Vagina (tissue), 2 donors: ENCODE measurements at places on chromosomes 12 and 14. TPM values are rescaled to one million over a fixed set of nuclear protein-coding genes. Genes with fewer than 3 reads are reported as not detected.

DNA sequence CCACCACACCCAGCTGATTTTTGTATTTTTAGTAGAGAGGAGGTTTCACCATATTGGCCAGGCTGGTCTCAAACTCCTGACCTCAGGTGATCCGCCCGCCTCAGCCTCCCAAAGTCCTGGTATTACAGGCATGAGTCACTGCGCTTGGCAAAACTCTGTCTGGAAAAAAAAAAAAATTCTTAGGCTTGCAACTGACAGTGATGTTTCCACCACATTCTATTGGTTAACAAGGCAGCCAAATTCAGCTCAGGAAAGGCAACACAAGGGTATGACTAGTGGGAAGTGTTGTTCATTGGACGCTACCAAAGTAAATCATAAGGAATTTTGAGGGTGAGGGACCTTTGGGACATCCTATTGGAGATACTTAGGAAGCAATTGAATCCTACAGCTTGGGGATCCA lies 2.9 kb upstream of the SBNO1 start:
- peaks cover 23% of the 10 kb centered on the region for H3K4me1 ChIP-seq
- no peak overlapping the region for H3K27ac ChIP-seq
- H3K4me3 ChIP-seq = no peak overlapping the region
- no peak for DNase-seq
- no peaks in the 10 kb centered on the region for H3K27me3 ChIP-seq
- no peaks in the 10 kb centered on the region for H3K36me3 ChIP-seq

- no peaks in the 10 kb centered on the region for H3K36me3 ChIP-seq
- no peak for DNase-seq
- no peak overlapping the region for H3K27ac ChIP-seq
- H3K4me3 ChIP-seq = no peak overlapping the region
Measured at GRCh38 chr12:111867531-111867930, 25.5 kb downstream of the MAPKAPK5 start.

DNA sequence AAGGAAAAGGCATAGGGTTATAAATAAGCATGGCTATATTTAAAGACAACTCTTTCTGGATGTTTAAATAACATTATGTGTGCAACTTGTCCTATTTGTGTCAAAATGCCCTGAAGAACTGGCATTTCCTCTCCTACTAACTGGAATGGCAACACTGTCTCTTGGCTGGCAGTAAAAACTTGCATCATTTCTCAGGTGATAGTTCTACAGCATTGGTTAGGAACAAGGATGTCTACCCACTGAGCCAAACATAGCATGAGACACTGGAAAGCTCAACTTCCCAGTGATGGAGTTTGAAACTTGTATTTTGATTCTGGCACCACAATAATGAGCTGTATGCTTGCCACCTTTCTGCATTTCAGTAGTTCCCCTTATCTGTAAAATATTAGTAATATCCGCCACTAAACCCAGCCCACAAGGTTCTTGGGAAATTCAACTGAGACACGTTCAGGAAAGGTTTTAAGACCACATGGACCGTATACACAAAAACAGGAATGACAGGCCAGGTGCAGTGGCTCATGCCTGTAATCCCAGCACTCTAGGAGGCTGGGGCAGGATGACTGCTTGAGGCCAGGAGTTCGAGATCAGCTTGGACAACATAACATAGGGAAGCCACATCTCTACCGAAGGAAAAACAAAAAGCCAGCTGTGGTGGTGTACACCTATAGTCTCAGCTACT lies 5.1 kb downstream of the SLC38A2 start:
- H3K4me3 ChIP-seq = peak overlapping the region; percentile 88
- H3K27ac ChIP-seq = peak overlapping the region; percentile 99
- peaks cover 82% of the 10 kb centered on the region for H3K4me1 ChIP-seq
- no peaks in the 10 kb centered on the region for H3K27me3 ChIP-seq
- peaks cover 85% of the 10 kb centered on the region for H3K36me3 ChIP-seq

GRCh38 chr14:75175677-75176141 lies 703 bp downstream of the TMED10 start:
- H3K36me3 ChIP-seq = no peaks in the 10 kb centered on the region
- no peaks in the 10 kb centered on the region for H3K27me3 ChIP-seq
- peaks cover 51% of the 10 kb centered on the region for H3K4me1 ChIP-seq

- H3K4me1 ChIP-seq = no peaks in the 10 kb centered on the region
- H3K4me3 ChIP-seq = no peak overlapping the region
- H3K27ac ChIP-seq = no peak overlapping the region
- no peaks in the 10 kb centered on the region for H3K36me3 ChIP-seq
- no peaks in the 10 kb centered on the region for H3K27me3 ChIP-seq
Measured at GRCh38 chr12:121166356-121166755, 33.7 kb downstream of the P2RX7 start.

GRCh38 chr14:52315355-52315718 lies 1.2 kb downstream of the PTGER2 start:
- H3K4me3 ChIP-seq = peak overlapping the region; percentile 53
- H3K27ac ChIP-seq = peak overlapping the region; percentile 75
- peaks cover 35% of the 10 kb centered on the region for H3K4me1 ChIP-seq
- H3K27me3 ChIP-seq = no peaks in the 10 kb centered on the region
- H3K36me3 ChIP-seq = no peaks in the 10 kb centered on the region

DNA sequence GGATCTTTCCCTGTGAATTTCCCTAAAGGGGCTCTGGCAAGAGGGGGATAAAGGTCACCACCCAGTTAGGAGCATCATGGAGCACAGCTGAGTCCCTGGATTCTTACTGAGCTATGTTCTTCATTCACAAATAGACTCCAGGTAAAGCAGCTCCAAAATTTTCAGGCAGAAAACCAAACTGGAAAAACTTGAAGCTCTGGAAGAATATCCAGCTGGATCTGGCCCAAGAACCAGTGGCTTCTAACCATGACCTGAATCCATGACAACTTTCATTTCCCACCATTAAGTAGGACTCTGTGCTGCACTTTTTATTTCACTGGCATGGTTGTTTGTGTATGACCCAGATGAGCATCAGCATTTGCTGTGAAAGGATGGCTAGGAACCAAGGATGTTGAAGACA lies 180.4 kb upstream of the FKBP4 start:
- H3K27me3 ChIP-seq = no peaks in the 10 kb centered on the region
- H3K36me3 ChIP-seq = peaks cover 5% of the 10 kb centered on the region
- DNase-seq = no peak

- no peak for DNase-seq
- H3K27me3 ChIP-seq = no peaks in the 10 kb centered on the region
- H3K27ac ChIP-seq = no peak overlapping the region
- no peak overlapping the region for H3K4me3 ChIP-seq
Measured at GRCh38 chr12:94240171-94240570, 91.8 kb downstream of the PLXNC1 start.

DNA sequence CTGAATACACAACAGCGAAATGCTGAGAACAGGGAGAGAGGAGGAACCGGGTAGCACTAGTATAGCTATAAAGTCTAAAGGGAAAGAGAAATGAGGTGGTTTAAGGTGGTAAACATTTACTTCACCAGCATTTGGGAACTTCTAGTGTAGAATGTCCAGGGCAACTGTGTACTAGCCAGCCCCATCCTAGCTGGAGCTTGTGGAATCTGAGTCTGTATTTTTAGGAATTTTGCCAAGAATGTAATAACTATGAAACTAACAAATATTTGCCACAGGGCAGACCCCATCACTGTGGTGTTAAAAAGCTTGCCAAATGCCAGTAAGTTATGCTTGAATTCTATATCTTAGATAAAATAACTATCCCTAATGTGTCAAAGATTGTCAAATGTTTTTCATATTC lies 398.9 kb upstream of the MIS18BP1 start:
- H3K36me3 ChIP-seq = no peaks in the 10 kb centered on the region
- no peak overlapping the region for H3K4me3 ChIP-seq
- DNase-seq = no peak
- no peak overlapping the region for H3K27ac ChIP-seq

DNA sequence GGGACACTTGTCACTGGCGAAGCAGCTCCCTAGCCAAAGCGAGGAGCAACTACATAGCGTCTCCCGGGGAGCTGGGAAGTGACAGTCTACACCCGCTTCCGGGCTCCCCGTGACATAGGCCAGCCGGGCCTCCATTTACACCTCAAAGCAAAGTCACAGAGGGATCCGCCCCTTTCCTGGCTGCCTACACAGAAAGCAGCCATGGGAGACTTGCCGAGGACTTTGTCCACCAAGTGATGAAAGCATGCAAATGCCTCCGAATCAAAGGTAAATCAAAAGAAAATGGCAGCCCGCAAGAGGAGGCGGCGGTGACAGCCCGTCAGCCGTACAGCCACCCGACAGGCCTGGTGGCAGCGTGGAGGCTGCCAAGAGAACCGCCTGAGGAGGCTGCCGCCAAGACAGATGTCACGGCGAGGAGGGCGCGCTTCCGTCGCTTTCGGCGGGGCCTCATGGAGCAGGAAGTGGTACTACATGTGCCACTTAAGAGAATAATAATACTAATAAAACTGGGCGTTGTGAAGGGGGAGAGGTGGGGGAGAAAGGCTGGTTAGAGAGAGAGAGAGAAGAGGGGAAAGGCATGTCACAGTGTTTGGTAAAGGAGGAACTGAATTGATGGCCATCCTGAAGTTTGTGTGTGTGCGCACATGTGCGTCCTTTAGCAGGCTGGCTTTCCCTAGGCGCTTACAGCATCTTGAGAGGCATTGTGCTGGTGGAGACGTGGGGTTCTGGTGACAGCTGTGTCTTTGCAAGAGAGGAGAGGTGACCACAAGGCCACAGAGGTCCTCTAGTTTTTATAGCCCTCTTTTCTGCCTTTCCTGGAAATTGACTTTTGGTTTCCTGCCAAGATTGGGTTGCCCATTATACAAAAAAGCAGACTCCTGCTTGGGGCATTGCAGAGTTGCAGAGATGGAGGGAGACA lies 661.7 kb downstream of the VRK1 start:
- peak overlapping the region; percentile 25 for H3K4me3 ChIP-seq
- no peak overlapping the region for H3K27ac ChIP-seq

DNA sequence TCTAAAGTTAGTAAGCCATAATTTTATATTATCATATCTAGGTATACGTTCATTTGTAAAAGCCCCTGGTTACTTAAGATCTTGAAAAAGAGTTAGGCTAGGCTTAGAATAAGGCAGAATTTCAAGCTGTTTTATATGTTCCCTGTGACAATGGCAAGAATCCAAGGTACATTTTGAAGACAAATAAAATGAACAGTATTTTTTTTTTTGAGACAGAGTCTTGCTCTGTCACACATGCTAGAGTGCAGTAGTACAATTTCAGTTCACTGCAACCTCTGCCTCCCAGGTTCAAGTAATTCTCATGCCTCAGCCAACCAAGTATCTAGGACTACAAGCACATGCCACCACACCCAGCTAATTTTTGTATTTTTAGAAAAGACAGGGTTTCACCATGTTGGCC lies 139.2 kb downstream of the DUSP6 start:
- H3K4me3 ChIP-seq = no peak overlapping the region
- no peak overlapping the region for H3K27ac ChIP-seq
- no peaks in the 10 kb centered on the region for H3K27me3 ChIP-seq
- DNase-seq = no peak
- no peaks in the 10 kb centered on the region for H3K36me3 ChIP-seq

- no peaks in the 10 kb centered on the region for H3K36me3 ChIP-seq
- no peak overlapping the region for H3K27ac ChIP-seq
- no peaks in the 10 kb centered on the region for H3K27me3 ChIP-seq
- no peak overlapping the region for H3K4me3 ChIP-seq
Measured at GRCh38 chr14:64475585-64476273, 10.4 kb downstream of the AKAP5 start.

DNA sequence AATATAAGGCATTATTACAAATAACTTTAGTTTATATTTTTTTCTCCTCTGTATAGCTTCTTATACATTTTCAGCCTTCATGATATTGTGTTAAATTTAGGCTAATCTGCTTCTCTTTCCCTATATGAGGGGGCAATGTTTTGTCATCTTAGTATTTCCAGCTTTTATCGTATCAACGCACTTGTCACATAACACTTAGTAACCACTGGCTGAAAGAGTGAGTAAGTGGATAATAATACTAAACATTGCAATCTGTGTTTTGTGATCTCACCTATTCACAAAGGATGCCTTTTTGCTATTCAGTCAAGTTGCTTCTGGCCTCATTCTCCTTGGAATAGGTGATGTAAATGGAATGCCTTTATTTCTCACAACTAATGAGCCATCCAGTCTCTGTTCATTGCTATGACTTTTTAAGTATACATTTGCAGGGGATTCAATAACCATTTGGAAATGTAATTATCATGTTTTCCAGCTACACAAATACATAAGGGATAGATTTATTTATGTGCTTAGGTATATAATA lies 260.9 kb downstream of the BMP4 start:
- H3K36me3 ChIP-seq = no peaks in the 10 kb centered on the region
- no peak overlapping the region for H3K27ac ChIP-seq
- no peaks in the 10 kb centered on the region for H3K27me3 ChIP-seq
- no peak for DNase-seq
- no peak overlapping the region for H3K4me3 ChIP-seq
- no peaks in the 10 kb centered on the region for H3K4me1 ChIP-seq

- no peaks in the 10 kb centered on the region for H3K4me1 ChIP-seq
- H3K27me3 ChIP-seq = no peaks in the 10 kb centered on the region
- no peak overlapping the region for H3K4me3 ChIP-seq
- no peak overlapping the region for H3K27ac ChIP-seq
Measured at GRCh38 chr12:11969437-11970154, 101.1 kb upstream of the BCL2L14 start.

DNA sequence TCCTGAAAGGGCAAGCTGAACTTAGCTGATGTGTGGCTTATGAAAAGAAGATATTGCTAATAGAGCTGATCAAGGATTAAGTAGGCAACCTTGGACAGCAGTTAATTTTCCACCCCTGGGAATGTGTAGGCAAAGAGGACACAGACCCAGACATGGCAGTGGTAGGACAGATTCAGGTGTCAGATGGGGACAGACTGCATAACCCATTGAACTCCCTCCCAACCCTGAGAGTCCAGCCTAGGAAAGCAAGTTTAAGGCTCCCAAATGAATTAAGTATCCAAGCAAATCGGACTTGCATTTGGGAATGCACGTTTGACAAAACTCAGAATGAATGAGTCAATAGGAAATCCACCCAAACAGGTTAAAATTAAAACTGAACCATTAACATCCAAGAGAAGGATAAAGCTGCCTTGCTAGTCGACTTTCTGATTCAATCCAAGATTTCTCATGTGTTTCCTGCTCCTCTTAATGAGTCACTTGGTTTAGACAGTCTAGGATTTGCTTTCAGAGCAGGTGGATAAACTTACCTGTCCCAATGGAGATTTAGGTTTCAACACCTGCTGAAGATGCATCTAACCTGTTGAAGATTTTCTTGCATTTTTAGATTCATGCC lies 385.4 kb downstream of the CCDC91 start:
- peak overlapping the region; percentile 4 for H3K27ac ChIP-seq
- H3K27me3 ChIP-seq = no peaks in the 10 kb centered on the region
- no peak for DNase-seq
- peaks cover 14% of the 10 kb centered on the region for H3K4me1 ChIP-seq
- H3K36me3 ChIP-seq = no peaks in the 10 kb centered on the region

- peaks cover 54% of the 10 kb centered on the region for H3K4me1 ChIP-seq
- no peaks in the 10 kb centered on the region for H3K27me3 ChIP-seq
- peak overlapping the region; percentile 72 for H3K27ac ChIP-seq
- H3K36me3 ChIP-seq = no peaks in the 10 kb centered on the region
- no peak for DNase-seq
Measured at GRCh38 chr12:93783832-93784231, 106.7 kb downstream of the CRADD start.

- no peaks in the 10 kb centered on the region for H3K4me1 ChIP-seq
- H3K4me3 ChIP-seq = no peak overlapping the region
- H3K36me3 ChIP-seq = no peaks in the 10 kb centered on the region
- no peak for DNase-seq
- H3K27me3 ChIP-seq = no peaks in the 10 kb centered on the region
- H3K27ac ChIP-seq = no peak overlapping the region
Measured at GRCh38 chr12:86042062-86042461, 168.0 kb downstream of the NTS start.

The OAS2 gene
- 14.0 TPM for total RNA-seq

The LRP10 gene
- 137 TPM for total RNA-seq

The PTPN6 gene
- total RNA-seq = 17.4 TPM

The TDRD9 gene
- total RNA-seq = 0.74 TPM

The MYF6 gene
- total RNA-seq = not detected

The KRT77 gene
- 2.5 TPM for total RNA-seq

The SERPINA3 gene
- 328 TPM for total RNA-seq

The SGPP1 gene
- 21.1 TPM for total RNA-seq
